Stimulated activated CD4-positive, alpha-beta T cell treated with anti-CD3 and anti-CD28 coated beads, Interleukin-1b, Interleukin-23, amount 100 ng/mL, for 24 hours (primary cell): ENCODE measurements at places on chromosomes 1 and 21.

DNA sequence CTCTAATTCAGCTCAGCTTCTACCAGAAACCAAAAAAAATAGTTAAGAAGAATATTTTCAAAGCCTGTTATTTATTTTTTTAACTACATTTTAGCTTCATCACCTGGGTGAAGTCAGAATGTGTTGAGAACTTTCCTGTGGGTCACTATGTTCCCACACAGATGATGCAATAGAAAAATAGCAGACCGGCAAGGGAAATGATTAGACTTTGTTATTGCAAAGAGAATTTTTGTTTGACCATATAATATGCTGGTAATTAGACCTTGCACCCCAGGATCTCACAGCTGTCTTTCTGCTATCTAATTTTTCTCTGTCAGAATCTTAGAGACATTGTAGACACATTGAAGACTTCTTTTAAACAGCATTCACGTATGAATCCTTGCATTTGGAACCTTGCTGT lies 299.3 kb downstream of the TBX15 start:
- no peak for DNase-seq

- no peak for DNase-seq
Observed at GRCh38 chr1:179353546-179353945, 12.2 kb upstream of the AXDND1 start.

DNA sequence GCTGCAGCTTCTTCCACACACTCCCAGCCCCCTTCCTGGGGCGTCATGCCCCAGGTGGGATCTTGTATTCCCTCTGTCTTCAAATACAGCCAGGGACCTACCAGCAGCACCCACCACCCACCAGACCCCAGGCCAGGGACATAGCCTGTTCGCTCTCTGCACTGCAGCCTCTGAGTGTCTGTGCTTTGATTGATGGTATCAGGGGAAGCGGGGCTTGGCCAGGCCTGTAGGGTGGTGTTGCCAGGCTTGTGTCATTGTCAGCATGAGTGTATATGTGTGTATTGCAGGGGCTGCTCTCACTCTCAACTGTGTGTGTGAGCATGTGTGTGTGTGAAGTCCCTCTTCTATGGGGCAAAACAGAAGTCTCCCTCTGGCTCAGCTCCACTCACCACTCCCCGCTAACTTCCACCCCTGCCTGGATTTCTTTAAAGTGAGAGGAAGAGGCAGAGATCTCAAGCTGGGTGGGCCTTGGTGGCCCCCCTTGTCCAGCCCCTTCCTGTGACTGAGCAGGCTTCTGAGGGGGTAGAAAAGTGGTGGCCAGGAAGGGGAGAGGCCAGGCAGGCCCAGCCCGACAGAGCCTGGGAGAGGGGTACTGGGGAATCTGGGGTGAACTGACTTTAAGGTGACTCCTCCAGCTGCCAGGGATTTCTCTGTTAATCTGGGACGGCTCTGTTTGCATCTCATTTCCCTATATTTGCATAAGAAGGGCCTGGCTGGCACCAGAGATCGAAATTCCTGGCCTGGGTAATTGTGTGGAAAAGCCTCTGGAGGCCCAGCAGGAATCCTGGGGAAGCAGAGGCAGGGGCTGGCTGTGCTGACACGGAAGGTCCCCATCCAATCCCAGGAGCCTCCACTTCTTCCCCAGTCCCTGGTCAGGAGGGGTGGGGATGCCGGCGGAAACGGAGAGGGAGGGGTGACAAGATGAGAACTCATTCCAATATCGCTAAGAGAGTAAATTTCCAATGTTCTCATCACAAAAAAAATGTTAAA lies 18.6 kb upstream of the ADGRB2 start:
- DNase-seq = no peak

GRCh38 chr1:227161470-227161869 lies 156.8 kb downstream of the CDC42BPA start:
- no peak for DNase-seq

DNA sequence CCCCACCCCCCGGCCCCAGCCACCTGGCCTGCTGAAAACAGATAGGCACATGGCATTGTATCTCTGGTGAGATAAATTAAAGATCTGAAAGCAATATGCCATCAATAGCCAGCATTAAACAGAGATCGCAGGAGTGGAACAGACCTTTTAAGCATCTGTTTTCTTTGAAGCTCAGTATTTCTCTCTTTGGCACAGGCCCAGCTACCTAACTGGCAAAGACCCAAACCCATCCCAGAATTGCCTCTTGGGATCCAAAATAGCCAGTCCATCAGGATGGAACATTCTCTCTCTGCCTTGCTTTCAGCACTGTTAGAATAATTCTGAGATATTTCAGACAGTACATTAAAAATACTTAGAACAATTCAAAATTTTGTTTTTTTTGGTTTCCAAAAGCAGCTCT lies 46.0 kb downstream of the KCNJ6 start:
- no peak for DNase-seq

- DNase-seq = no peak
Observed at GRCh38 chr1:158999316-159000069, 10.2 kb upstream of the IFI16 start.

GRCh38 chr1:170755795-170756194 lies 91.9 kb downstream of the PRRX1 start:
- DNase-seq = no peak

DNA sequence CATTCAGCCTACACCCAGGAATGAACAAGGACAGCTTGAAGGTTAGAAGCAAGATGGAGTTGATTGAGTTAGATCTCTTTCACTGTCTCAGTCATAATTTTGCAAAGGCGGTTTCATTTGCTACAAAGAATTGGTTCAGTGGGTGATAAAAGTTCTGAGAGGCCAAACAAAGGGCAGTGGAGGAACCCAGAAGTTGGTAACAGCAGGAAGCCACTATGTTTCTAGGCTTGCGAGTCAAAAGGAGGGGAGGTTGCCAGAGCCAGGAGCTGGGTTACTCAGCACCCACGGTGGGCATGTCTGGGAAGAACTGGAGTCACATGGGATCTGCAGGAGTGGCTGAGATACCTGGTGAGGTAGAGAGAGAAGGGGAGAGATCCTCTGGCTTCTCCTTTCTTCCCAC lies 64.2 kb upstream of the MRPS6 start:
- no peak for DNase-seq

DNA sequence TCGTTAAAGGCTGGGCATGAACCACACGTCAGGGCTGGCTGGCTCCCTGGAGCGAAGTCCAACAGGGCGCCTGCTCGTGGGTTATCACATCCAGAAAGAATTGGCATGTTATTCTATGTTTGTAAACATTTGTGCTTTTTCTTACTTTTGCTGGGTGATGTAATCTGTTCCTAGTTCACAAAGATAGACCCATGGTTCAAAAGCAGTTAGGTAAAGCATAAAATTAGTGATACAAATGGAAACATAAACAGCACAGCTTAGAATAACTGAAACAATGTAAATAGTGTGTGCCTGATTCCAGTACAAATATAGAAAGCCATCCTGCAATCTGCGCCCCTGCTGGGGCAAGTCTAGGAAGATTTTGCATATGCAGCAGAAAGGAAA lies 184.0 kb upstream of the C1orf174 start:
- DNase-seq = no peak

DNA sequence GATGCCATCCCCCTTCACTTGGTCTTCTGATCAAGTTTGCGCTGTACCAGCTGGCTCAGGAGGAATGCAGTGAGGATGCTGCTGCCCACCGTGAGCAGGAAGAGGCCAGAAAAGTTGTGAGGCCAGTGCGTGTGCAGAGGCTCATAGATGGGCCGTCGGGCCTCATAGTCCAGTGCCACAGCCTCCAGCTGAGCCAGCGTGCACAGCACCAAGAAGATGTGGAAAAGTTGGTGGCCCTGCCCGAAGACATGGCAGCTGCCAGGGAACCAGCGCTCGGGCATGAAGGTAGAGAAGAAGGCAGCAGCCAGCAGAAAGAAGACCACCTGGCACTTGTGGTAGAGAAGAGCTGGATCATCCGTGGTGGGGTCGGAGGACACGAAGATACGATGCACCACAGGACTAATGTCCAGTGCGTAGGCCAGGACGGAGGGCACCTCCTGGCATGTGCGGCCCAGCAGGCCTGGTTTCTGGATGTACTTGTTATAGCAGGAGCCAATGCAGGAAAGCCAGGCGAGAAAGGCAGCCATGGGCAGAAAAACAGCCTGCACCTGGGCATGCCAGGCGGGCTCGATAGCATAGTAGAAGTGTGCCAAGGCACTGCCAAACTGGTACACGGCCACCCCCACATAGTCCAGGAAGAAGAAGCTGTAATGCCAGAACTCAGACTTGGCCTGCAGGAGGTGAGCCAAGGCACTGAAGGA lies 3.7 kb upstream of the AUNIP start:
- no peak for DNase-seq

GRCh38 chr21:38504066-38504465 lies 5.8 kb upstream of the ERG start:
- DNase-seq = no peak

DNA sequence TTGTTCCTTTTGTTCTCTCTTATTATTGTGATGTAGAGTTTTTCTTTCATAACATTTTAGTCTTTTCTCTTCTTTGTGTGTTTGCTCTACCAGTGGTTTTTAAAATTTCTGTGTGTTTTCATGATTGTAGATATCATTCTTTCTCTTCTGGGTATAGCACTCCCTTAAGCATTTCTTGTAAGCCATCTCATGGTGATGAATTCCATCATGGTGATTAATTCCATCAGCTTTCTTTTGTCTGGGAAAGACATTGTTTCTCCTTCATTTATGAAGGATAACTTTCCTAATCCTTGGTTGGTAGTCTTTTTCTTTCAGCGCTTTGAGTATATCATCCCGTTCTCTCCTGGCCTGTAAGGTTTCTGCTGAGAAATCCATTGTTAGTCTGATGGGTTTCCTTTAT lies 22.7 kb downstream of the CD55 start:
- no peak for DNase-seq

GRCh38 chr1:89070509-89070908 lies 5.5 kb upstream of the GBP1 start:
- DNase-seq = no peak

GRCh38 chr1:44289530-44289929 lies 65.5 kb downstream of the ERI3 start:
- DNase-seq = no peak

- DNase-seq = no peak
Observed at GRCh38 chr1:189311915-189312314, 1165.7 kb downstream of the BRINP3 start.

DNA sequence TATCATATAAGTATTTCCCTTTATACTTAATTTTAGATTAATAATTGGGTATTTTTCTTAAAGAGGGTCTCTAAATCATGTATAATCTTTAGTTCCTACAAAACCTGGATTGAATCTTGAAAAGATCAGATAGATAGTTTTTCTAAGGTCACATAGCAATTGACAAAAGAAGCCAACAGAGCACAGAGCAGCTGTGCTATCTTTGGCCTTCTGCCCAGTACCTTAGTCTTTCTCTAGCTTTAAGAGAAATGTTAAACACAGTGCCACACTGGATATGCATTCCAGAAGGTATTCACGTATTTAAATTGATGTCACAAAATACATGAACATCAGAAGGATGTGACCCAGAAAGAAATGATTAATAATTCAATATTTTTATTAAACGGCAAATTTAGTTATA lies 86.8 kb downstream of the C21orf91 start:
- no peak for DNase-seq

- no peak for DNase-seq
Observed at GRCh38 chr1:39676948-39677548, 5.1 kb upstream of the NT5C1A start.
